Pericardium fibroblast (primary cell): ENCODE measurements at places on chromosomes 1 and 21. TPM values are rescaled to one million over a fixed set of nuclear protein-coding genes. Genes with fewer than 3 reads are reported as not detected.

SYF2 gene
- 44.0 and 46.8 TPM in 2 replicates for total RNA-seq

ANGPTL7 gene
- total RNA-seq: 0.43 TPM in 1 of 2 replicates, not detected in the other

LCE2B gene
- total RNA-seq: not detected in 2 replicates

AMY1C gene
- total RNA-seq: not detected in 2 replicates

RNU1-1 gene
- under 0.01 TPM in 2 replicates for total RNA-seq

NECTIN4 gene
- total RNA-seq: 0.12 TPM in 1 of 2 replicates, not detected in the other

AMY1B gene
- not detected in 2 replicates for total RNA-seq

APOBEC4 gene
- total RNA-seq: not detected in 2 replicates

SIK1 gene
- total RNA-seq: under 0.01 and 0.12 TPM in 2 replicates

TEKT2 gene
- total RNA-seq: not detected in 2 replicates

PRCC gene
- 30.3 and 42.1 TPM in 2 replicates for total RNA-seq

LYPD8 gene
- total RNA-seq: not detected in 2 replicates

NCMAP gene
- total RNA-seq: not detected in 2 replicates

SLC2A5 gene
- 1.3 and 3.3 TPM in 2 replicates for total RNA-seq

NUAK2 gene
- total RNA-seq: 1.9 and 4.6 TPM in 2 replicates

TPM3 gene
- 221 and 362 TPM in 2 replicates for total RNA-seq

ARHGEF10L gene
- total RNA-seq: 10.6 and 10.7 TPM in 2 replicates

KIF1B gene
- 15.1 and 22.8 TPM in 2 replicates for total RNA-seq

DISP3 gene
- total RNA-seq: under 0.01 TPM in 1 of 2 replicates, not detected in the other

KIAA0040 gene
- 0.26 and 0.58 TPM in 2 replicates for total RNA-seq

KRTAP7-1 gene
- not detected in 2 replicates for total RNA-seq

HPCAL4 gene
- 0.12 TPM in 1 of 2 replicates, not detected in the other for total RNA-seq

LY9 gene
- total RNA-seq: not detected in 2 replicates

BEND5 gene
- total RNA-seq: 1.8 and 6.9 TPM in 2 replicates

SHISA4 gene
- 39.1 and 51.0 TPM in 2 replicates for total RNA-seq

TM2D1 gene
- total RNA-seq: 55.8 and 69.0 TPM in 2 replicates

RAVER2 gene
- 3.3 and 3.8 TPM in 2 replicates for total RNA-seq

TIAM1 gene
- 2.2 and 2.6 TPM in 2 replicates for total RNA-seq

RAB25 gene
- total RNA-seq: not detected in 2 replicates

LCE2C gene
- not detected in 2 replicates for total RNA-seq

CYP4A22 gene
- not detected in 2 replicates for total RNA-seq

MCOLN2 gene
- total RNA-seq: 0.94 TPM in 1 of 2 replicates, not detected in the other

KRTAP19-3 gene
- not detected in 2 replicates for total RNA-seq

LRRC71 gene
- not detected in 2 replicates for total RNA-seq

DMRTA2 gene
- not detected in 2 replicates for total RNA-seq

KCNE2 gene
- not detected in 2 replicates for total RNA-seq

FAM72D gene
- not detected in 2 replicates for total RNA-seq

PRUNE1 gene
- 19.8 and 23.5 TPM in 2 replicates for total RNA-seq

MRPS21 gene
- 43.4 and 44.5 TPM in 2 replicates for total RNA-seq

KCNK2 gene
- total RNA-seq: 0.23 and 17.9 TPM in 2 replicates

PRRX1 gene
- 66.3 and 73.5 TPM in 2 replicates for total RNA-seq

TNNT2 gene
- 16.0 and 21.7 TPM in 2 replicates for total RNA-seq

DYNLT5 gene
- total RNA-seq: not detected in 2 replicates

SLC9C2 gene
- 0.35 TPM in 1 of 2 replicates, not detected in the other for total RNA-seq

RGL1 gene
- 17.4 and 20.8 TPM in 2 replicates for total RNA-seq

AMY1A gene
- not detected in 2 replicates for total RNA-seq

OR2T6 gene
- total RNA-seq: not detected in 2 replicates
